ENCODE measurements at places on chromosomes 7 and 10.

GRCh38 chr10:93573051-93573909 is 6.8 kb downstream of the FFAR4 start:
- no peak for DNase-seq

DNA sequence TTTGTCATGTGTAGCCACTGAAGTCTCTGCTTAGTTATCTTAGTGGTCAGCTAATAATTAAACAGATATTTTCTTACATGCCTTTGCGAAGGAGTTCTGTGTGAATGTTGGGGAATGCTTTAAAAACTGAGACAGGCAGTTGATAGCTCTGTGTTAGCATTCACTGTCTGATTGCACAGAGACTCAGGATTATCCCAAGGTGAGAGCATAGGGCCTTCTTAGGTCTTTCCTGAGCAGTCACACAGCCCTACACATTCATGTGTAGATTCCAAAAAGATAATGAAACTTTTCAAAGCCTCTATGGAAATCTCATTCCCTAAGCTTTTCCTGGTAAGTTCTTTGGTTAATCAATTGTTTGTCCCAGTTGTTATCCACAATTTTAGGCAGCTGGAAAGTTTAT is 67.7 kb downstream of the CASD1 start:
- DNase-seq: no peak

DNA sequence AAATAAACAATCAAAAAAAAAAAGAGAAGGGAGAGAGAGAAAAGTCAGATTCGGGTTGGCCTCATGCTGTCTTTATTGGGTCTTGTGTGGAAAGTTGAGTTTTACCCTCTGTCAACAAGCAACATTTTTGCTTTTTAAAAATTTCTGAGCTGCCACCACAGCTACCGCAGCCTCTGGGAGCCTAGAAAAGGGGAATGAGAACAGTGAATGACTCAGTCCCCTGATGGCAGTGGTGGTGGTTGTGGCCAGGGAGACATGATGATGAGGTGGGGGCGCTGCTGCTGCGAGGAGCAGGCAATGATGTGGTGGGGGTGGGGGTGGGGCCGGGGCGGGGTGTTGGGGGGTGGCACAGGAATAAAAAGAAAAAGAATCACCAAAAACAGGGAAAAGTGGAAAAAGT is 20.0 kb upstream of the CREB3L2 start:
- DNase-seq: no peak

GRCh38 chr7:82051601-82052000 is 281.8 kb upstream of the HGF start:
- DNase-seq: no peak

DNA sequence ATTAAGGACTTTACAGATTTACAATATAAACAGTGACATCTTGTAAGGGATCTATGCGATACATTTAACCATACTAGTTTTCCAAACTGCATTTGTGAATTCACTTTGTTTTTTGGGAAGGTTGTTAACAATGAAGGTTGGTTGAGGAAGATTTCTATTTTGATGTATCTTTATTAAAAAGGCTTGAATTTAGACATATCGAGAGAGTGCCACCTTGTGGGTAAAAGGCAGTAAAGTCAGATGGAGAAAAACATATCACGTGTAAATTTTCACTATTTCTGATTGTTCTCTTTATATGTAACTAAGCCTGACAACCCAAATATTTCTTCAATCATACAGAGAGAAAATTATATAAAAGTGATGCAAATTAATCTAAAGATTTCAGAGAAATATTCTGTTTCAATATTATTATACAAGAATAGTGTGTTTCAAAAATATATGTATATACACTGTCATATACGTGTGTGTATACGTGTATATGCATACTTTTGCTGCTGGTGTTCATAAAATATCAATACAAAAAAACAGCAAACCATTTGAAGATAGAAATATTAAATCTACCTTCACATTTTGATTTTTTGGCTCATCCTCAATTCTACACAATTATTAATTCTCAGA is 988.6 kb downstream of the SORCS1 start:
- DNase-seq: no peak

DNA sequence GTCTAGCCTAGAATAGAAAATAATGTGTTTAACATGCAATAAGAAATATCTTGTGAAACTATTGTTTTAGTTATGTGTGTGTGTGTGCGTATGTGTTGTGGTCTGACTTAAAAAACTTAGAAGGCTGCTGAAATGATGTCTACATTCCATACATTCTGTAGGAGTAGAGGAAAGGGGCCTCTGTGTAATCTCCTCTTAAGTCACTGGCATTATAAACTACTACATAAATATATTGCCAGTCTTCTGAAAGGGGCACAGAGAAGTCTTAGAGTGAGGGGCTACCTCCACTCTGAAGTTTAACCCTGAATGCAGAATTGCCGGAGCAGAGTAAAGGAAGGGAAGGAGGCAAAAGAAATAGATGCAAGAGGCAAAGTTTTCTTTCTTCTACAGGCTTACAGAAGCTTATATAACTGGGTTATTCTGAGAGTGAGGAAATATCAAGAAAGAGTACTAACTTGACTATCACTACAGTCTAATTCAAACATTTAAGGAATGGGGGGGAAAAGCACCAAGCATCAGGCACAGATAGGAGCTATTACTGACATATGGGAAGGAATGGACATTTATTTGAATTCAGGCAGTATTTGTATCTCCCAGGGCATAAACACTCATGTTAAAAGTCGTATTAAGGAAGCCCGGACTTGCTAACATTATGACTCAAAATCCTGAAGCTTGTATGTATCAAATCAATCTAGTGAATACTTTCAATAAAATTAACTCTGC is 75.7 kb downstream of the DNAJC1 start:
- no peak for DNase-seq

- DNase-seq: no peak
Observed at GRCh38 chr7:154841731-154842331, 161.1 kb downstream of the PAXIP1 start.

DNA sequence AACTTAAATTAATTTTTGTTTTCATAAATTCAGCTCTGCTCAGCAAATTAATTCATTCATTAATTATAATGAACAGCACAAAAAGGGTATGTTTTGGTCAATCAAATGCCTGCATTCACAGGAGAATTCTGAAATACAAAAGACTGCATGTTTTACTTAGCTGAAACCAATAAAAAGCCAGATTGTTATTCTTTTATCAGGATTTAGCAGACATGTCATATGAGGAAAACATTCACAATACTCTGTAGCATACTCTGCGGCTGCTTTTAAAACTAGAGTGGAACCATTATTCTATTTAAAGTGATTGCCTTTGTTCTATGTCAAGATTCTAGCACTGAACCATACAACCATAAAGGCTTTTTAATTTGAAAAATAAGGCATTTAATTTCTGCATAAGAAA is 19.1 kb downstream of the CTTNBP2 start:
- no peak for DNase-seq

GRCh38 chr7:187227-187927 is 5.0 kb upstream of the FAM20C start:
- DNase-seq: no peak

DNA sequence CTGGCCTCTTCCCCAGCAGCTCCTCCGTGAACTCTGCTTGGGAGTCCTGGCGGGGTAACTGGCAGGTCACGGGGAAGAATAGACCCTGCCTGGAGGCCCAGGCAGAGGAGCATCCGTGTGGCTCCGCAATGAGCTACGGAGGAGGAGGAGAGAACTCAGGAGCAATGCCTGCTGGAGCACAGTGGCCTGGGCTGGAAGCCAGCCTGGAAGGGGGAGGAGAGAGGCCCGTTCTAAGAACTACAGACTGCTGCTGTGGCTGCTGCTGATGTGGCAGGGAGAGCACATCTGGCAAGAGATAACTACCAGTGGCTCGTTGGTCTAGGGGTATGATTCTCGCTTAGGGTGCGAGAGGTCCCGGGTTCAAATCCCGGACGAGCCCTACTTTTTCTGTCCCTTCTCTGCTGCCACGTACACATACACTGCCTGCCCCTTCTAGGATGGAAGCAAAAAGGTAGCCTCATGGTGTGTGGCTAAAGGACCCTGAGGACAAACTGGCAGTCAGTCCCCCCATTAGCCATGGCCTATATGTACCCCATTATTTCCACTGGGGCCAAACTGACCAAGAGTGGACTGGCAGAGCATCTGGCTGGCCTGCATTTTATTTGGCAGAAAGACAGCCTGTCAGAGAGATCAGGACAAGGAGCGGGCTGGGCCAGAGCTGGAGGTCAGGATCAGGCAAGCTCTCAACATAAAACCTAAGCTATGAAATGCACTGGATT is 7.7 kb upstream of the OPN1SW start:
- peak; percentile 46 for DNase-seq

GRCh38 chr7:30635798-30636197 is 41.1 kb downstream of the GARS1 start:
- no peak for DNase-seq

DNA sequence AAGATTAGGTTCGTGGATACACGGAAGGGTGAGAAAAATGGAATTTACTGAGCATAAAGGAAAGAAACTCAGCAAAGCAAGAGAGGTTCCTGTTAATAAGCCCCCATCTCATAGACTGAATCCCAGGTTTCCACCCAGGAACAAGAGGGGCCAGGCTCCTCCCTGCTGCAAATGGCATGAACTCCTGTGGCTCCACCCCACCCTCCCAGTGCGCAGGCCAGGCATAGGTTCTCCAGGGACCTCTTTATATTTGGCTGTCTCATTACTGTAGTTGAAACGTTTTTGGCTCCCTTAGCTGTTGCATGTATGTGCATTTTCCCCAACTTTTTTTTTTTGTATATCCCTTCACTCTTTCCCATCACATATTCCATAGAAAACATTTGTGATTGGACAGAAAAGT is 217.8 kb upstream of the NRP1 start:
- DNase-seq: no peak

- no peak for DNase-seq
Observed at GRCh38 chr7:132755538-132756483, 179.5 kb upstream of the PLXNA4 start.

GRCh38 chr7:157310676-157311185 is 26.1 kb upstream of the DNAJB6 start:
- DNase-seq: no peak

DNA sequence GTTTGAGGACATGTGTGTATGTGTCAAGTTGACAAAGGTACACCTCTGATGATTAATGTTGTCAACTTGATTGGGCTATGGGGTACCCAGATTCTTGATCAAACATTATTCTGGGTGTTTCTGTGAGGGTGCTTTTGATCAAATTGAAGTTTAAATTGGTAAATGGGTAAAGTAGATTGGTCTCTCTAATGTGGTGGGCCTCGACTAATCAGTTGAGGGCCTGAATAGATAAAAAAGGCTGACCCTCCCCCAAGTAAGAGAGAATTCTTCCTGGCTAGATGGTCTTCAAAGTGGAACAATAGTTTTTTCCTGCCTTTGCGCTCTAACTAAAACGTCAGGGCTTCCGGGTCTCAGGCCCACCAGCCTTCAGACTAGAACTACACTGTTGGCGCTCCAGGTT is 309.9 kb upstream of the MGMT start:
- no peak for DNase-seq

GRCh38 chr7:158707610-158708009 is 3.0 kb upstream of the NCAPG2 start:
- no peak for DNase-seq

GRCh38 chr7:66539902-66540375 is 88.7 kb upstream of the KCTD7 start:
- no peak for DNase-seq

DNA sequence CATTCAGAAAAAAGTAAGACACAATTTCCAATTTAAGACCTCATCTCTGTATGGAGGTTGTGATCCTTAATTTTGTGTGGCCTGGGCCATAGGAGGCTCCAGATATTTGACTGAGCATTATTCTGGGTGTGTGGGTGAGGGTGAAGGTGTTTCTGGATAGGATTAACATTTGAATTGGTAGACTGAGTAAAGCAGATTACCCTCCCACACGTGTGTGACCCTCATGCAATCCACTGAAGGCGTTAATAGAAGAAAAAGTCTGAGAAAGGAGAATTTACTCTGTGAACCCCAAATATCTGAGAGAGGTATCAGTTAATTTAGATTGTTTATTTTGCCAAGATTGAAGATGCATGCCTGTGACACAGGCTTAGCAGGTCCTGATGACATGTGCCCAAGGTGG is 328.0 kb upstream of the POT1 start:
- DNase-seq: no peak

- DNase-seq: no peak
Observed at GRCh38 chr7:106094780-106095179, 17.3 kb downstream of the SYPL1 start.

DNA sequence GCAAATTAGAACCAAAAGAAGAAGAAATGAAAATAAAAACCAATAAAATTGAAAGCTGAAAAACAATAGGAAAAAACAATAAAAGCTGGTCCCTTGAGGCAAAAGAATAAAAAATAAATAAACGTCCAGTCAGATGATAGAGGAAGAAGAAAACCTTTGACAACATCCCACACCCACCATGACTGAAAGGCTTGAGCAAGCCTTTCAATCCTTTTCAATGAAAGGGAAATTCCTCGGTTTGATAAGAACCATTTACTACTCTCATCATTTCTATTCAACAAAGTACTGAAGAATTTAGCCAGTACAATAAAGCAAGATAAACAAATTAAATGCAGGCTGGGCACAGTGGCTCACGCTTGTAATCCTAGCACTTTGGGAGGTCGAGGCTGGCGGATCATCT is 3.8 kb downstream of the SLC25A40 start:
- DNase-seq: no peak

- DNase-seq: no peak
Observed at GRCh38 chr10:28463676-28464395, 69.1 kb upstream of the WAC start.

DNA sequence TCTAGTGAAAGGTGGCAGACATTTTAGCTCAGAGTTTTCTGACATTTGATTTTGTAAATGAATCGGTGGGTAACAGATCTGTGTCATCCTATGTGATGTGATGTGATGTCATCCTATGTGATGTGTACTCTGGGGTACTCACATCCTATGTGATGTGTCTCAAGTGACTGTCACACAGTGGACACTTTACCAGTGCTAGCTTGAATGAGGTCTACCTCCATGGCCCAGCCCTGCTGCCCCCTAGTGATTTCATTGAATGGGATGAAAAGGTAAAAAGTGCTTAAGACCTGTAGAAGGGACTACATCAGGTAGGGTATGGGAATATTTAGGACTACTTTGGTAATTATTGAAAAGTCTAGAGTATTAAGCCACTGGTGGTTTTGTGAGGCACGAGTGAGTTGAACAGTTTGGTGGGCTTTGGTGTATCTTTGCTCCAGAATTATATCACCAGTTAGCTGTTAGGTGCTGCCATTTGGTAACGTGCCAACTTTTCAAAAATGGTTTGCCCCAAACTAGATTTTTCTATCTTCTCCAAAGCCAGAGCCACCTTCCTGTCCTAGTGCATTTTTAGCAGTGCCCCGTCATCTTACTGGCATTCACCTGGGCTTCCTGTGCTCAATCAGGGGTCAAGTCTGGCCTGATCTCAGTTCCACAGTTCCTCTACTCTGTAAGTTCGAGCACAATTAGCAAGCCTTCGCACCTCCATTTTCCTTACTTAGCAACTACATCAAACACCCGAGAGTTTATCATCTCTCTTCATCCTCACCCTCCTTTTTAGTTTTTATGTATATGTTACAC is 9.7 kb downstream of the EIF4H start:
- DNase-seq: no peak

All from brain pericyte (primary cell).